ENCODE measurements at places on chromosomes 3 and 15. TPM values are rescaled to one million over a fixed set of nuclear protein-coding genes. Genes with fewer than 3 reads are reported as not detected.

DNA sequence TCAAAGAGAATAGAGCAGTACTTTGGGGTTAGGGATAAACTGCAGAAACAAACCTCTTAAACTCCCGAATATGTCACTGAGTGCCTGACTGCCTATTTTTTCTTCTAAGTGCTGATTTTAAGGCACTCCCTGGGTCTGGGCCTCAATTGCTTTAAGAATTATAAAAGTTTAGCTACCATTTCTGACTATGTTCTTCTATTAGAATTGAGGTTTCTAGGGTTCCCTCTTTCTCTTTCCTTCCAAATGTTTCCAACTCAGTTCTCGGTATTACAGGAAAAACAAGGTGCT, 28.9 kb downstream of the PLS1 start:
- no peak for DNase-seq

DNA sequence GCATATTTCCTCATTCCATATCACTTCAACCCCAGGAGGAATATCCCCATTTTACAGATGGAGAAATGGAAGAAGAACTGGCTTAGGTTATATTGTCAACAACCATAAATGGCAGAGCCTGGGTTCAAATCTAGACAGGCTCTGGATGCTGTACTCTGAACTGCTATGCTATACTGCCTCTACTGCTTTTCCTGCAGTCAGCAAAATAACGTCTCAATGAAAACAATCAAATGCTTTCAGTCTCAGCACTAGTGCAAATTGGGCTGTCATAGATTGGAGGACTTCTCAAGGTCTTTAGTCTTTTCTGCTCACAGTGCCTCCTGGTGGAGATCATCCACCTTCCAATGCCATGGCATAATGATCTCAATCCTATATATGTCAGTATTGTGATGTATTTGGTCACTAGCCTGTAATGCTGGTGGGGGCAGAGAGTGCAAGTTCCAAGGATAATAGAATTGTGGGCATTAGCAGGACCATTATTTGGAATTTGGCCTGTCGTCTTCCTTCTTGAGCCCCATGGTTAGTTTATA, 285.0 kb downstream of the CLSTN2 start:
- DNase-seq: no peak

DNA sequence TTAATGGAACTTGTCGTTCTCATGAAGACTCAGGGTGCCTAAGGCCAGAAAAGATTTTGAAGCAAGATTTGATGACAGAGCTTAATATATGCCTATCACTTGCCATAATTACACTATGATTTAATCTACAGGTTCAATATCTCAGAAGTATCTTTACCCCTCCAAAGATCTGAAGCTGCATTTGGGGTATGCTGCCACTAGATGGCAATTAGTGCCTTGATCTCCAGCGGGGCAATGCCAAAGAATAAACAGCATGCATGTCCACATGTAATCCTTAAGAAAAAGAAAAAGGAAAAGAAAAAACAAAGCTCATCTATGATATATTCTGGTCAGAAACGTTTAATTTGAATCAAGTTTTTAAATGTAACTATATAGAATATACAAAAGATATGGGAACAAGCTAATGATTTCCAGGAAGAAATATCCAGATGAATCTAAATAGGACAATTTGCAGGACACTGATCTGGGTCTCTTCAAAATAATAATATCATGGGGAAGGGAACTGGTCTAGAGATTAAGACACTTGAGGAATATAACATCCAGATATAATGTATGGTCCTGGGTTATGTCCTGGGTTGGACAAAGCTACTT, 55.0 kb upstream of the SOX14 start:
- DNase-seq: no peak

- DNase-seq: no peak
Observed at GRCh38 chr15:48170981-48171380, 7.1 kb downstream of the MYEF2 start.

Gene PIGZ
- total RNA-seq: 1.1 TPM
